Thymus (tissue), 14 donors: ENCODE measurements at places on chromosomes 6 and 20.

- no peak for DNase-seq
Observed at GRCh38 chr20:33910056-33910455, 83.7 kb upstream of the RALY start.

DNA sequence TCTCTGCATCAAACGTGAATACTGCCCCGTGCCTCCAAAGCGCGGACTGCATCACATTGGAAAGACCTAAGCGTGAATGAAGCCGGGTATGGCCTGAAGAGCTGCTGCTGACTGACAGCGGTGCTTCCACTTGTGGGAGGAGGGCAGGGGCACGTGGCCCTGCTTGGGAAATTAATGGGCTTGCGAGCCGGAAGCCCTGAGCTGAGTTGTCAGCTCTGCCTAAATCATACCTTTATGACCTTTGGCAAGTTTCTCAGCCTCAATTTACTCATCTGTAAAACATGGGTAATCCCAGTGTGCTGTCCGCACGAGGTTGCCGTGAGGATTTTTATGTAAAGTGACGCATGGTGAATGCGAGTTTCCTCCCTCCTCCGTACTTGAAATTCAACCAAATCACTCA is 67.0 kb upstream of the FOXQ1 start:
- no peak for DNase-seq

DNA sequence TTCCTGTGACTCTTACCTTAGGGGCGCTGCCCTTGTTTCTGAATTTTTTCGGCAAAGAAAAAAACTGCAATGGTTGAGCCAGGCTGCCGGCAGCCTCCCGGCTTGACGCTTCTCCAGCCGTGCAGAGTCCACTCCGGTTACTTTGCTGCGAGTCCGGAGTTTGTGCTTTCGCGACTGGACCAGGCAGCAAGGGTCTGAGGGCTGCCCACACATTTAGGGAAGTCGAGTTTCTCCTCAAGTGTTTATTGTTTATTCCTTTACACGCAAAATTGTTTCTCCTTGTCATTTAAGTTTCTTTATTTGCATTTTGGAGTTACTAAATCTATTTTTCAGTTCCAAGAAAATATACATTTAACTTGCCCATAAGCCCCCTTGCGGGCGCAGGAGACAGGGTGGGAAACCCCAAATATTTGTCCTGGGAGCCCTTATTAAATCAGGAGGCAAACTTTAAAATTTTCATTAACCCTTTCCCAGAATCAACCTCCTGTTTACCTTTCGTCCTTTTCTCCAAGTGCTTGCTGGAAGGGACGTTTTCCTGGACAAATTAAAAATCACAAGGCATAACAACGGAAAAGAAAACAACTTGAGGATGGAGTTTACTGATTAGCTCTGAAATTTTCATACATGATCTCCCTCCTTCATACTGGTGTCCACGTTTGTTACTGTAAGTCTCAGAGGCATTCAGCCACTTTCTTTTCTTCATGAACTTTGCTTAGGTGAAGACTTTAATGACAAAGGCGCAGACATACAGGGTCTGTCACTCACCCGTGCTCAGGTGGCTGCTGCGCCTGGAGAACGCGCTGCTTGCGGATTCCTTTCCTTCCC is 1.7 kb upstream of the PDE10A start:
- DNase-seq: no peak

- DNase-seq: no peak
Observed at GRCh38 chr6:24219670-24220069, 93.7 kb downstream of the NRSN1 start.

DNA sequence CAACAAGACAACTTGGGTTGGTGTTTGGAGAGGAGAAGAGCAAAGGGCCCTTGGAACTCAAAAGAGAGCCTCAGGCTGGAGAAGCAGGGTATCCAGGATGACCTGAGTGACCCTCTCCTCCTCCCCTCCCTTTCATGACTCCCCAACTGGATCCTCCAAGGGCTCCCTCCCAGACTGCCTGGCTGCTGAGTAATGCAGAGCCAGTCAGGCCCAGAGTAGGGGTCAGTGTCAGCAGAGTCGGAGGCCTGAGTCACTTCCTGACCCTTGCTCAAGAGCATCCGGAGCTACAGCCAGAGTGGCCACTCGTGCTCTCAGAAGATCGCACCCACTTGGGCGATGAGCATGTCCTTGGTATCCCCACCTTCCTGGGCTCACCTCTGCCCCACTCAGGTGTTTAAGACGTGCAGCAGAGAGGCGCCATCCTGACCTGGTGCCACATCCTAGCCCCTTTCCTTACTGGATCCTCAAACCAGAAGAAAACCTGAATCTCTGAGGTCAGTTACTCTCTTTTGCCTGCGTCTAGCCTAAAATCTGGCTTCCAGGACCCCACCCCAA is 2.8 kb upstream of the MAPK13 start:
- DNase-seq: no peak

DNA sequence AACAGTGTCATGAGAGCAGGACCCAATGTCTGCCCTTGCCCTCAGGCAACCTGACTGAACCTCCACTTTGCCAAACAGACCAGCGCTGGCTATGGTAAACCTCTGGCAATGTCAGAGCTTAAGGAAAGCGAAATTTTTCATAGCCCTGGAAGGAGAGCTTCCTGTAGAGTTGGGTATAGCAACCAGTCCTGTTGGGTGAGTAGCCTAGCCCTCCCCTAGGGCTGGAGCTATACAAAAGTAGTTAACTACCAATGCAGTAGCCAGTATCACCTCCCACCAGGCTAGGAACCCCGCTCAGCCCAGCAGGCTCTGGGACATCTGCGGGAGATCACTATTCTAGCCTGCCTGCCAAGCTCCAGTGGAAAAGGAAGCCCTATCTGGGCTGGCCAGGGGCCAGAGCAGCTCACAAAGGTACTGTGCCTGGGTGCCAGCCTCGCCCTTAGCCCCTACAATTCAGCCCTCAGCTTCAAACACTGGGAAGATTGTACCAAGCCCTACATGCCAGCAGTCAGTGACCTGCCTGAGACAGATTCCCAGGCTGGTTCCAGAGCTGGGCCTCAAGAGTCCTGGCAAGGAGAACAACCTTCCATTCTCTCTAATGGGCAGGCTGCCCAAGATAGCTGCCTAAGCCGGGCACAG is 7.9 kb downstream of the WFDC3 start:
- no peak for DNase-seq

DNA sequence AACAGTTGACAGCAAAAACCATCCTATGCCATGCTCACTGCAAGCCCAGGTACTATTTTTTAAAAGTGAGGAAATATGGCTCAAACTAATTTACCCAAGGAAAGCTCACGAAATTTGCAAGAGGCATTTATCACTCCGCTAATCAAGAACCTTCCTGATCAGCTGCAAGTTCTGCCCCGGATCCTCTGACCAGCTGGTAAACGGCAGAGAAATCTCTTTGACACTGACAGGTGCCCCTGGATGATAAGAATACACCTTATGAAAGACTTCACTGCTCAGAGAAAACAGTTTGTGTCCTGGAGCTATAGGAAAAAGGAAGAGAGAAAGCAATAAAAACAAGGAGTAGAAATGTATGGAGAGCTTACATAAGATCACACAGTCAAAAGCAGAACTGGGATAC is 6.4 kb downstream of the CNKSR3 start:
- DNase-seq: no peak

- DNase-seq: no peak
Observed at GRCh38 chr6:166306378-166307081, 1.7 kb downstream of the PRR18 start.

DNA sequence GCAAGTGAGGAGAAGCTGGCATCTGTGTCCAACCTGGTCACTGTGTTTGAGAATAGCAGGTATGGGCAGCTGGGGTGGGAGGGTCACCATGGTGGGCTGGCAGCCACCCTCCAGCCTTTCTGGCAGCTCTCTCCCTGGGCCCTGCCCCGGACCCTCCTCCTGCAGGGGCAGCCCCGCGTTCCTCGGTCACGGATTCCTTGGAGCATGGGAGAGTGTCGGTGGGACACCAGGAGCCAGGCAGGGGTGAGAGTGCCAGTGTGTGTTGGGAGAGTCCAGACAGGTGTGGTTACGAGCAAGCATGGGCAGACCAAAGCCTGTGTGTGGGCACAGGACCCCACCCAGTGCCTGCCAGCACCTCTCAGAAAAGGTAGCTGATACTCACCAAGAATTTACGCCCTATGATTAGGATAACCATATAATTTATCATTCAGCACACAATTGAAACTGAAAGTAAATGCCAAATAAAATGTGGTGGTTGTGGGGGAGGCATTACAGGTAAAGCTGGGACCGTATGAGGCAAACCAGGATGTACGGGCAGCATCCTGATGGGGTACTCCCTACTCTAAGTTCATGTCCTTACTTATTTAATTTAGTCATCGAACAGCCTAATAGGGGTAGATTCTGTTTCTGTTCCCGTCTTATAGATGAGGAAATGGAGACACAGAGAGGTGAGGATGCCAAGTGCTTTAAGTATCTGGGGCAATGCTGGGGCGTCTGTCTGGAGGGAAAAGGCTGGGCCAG is 542 bp downstream of the FGD2 start:
- DNase-seq: no peak

DNA sequence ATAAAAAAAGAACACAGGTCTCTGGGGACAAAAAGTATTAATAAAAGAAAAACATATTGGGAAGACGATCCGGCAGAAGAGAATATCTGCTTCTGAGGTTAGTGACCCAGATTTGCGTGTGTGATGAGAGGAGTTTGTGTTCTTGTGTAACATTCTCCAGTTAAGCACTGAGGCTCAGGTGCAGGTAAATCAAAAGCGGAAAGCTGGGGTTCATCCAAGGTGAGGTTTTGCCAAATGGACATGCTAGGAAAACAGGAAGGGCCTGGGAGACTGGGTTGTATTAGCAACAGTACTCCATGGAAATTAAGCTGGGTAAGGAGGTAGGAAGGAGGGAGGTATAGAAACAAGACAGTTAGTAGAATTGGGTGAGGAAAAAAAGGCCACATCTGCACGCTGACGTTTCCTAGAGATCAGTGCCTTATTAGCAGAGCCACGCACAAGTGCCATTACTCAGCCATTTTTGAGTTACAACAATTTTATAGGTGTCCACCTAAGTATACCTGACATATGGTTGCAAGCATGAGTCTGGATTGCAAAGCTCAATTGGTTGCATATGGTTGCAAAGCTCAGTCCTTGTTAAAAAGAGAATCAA is 139.6 kb downstream of the ZMYND8 start:
- DNase-seq: no peak

- DNase-seq: no peak
Observed at GRCh38 chr6:26332408-26332807, 32.6 kb upstream of the BTN3A2 start.

DNA sequence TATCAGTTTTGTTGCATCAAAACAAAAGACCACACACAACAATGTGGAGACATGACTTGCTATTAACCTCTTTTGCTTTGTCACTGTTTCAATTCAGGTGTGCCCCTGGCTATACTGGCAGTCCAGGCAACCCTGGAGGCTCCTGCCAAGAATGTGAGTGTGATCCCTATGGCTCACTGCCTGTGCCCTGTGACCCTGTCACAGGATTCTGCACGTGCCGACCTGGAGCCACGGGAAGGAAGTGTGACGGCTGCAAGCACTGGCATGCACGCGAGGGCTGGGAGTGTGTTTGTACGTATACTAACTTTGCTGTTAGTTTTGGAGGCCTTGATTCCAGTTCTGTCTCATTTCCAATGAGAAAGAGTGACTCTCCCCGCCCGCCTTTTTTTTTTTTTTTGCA is 356.9 kb downstream of the ARHGAP18 start:
- no peak for DNase-seq

GRCh38 chr6:1592852-1593251 is 16.9 kb upstream of the FOXC1 start:
- no peak for DNase-seq

DNA sequence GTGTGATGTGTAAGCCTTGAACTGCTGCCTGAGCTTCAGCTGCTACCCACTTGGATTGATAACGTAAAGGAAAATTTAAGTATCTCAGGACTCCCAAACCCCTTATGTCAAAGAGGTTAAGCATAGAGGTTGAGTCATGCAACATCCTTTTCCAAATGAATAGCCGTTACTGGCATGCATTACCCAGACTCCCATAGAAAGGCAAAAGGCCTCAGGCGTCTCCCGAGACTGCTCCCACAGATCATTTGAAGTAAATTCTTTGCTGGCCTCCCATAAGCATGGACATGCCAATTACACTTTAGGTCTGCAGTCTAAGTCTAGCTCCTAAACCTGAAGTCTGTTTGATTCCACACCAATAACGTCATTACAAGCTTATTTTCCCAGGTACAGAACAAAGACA is 14.7 kb downstream of the IPCEF1 start:
- DNase-seq: no peak

DNA sequence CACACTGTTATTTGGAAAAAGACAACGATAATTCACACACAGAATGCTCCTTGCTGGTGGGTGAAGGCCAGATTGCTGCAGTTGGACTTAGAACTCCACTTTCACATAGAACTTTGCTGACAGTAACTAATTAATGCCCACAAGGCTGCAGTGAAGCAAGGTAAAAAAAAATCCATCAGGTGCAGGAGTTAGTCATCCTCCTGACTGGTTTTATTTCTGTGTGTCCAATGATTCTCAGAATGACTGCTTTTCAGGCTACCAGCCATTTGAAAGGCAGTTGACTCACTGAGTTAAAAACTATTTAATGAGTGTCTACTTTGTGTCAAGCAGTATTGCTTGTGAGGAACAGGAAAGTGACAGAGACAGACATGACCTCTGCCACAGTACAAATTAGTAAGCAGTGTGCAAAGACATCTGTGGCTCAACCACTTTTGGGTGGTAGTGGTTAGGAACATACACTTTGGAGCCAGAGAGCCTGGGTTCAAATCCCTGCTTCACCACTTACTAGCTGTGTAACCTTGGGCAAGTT is 41.9 kb downstream of the ELOVL5 start:
- no peak for DNase-seq

GRCh38 chr6:31272436-31272835 is 544 bp upstream of the HLA-C start:
- DNase-seq: no peak

- DNase-seq: no peak
Observed at GRCh38 chr6:158626360-158627167, 18.0 kb downstream of the DYNLT1 start.

- no peak for DNase-seq
Observed at GRCh38 chr20:6395695-6396094, 272.9 kb upstream of the FERMT1 start.

DNA sequence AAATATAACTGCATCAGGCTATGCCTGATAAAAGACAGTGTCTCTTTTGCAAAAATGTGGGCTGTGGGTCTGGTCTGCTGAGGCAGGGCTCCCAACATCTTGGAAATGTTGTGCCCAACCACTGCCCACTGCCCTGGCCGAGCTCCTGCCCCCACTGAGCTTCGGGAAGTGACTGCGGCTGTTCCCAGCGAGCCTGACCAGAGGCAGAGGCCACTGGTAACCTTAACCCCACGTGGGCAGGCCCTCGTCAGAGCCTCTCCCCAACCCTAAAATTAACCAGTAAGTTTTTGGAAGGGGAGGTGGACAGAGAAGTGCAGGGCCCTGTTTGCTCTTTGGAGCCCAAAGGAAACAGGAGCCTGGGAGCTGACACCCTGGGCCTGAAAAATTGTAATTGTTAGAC is 225.9 kb downstream of the MAFB start:
- DNase-seq: no peak

- DNase-seq: no peak
Observed at GRCh38 chr6:72857791-72858585, 236.1 kb downstream of the KCNQ5 start.

DNA sequence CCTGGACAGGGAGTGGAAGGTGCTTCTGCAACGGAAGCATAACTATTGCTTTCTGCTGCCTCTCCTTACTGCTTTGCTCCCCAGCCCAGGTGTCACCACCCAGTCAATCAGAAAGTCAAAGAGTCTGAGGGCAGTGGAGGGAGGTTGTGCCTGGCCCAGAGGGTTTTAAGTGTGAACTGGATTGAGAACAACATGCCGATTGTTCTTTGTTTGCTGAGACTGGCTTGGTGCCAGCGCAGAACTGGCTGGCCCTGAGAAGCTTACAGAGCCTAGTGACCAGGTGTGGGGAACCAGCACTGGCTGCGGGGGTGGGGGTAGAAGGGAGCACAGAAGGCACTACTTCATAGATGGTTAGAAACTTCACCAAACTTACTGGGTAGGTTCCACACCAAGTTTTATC is 31.1 kb upstream of the ENPP4 start:
- DNase-seq: no peak
